ENCODE measurements at places on chromosomes 1 and 21.

DNA sequence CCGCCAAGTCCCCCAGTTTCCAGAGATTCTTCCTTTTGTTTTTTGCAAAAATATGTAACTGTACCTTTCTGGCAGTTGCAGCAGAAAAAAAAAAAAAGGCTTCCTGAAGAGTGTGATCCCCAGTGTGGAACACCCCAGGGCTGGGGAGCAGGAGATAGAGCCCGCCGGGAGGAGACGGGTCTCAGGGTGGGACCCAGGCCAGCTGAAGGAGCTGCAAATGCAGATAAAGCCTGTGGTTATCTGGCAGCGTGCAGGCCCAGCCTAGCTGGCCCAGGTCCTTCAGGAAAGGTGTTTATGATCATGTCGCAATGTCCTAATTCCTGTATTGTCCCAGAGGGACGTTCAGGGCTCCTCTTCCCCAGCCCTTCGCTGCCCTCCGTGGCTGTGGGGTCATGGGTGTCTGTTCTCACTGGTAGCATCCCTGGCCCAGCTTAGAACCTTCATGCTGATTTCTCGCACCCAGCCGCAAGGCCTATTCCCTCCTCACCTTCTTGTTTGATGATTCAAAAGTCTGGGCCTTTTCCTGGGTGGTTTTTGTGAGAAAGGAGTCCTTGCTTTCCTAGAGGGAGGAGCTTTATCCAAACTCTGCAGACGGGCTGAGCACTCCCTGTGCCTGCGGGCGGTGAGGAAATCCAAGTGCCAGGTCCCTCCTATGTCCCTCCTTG lies 26.2 kb downstream of the RNF187 start:
- DNase-seq, result no peak

DNA sequence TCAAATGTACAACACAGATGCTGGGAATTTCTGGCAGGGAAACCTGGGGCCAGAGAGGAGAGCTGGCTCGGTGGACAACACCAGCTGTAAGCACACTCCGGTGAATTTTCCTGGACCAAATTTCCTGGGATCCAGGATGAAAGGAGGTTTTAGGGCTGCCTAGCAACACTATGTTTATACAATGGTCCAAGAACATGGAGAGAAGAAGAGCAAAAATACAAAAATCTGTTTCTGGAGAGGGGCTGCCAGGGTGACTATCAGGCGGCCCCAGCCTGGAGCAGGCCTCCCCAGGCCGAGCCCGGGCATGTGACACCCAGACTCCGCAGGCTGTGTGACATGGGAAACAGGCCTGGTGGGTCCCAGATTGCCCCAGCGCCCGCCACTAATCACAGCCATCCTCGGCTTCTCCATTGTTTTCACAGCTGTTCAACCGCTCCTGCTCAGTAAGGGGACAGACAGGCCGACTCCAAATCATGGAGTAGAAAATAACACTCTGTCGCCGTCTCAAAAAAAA lies 336.0 kb upstream of the NFIA start:
- peak; percentile 13 for DNase-seq

GRCh38 chr1:172255223-172255560 lies 165.3 kb upstream of the C1orf105 start:
- no peak for DNase-seq

DNA sequence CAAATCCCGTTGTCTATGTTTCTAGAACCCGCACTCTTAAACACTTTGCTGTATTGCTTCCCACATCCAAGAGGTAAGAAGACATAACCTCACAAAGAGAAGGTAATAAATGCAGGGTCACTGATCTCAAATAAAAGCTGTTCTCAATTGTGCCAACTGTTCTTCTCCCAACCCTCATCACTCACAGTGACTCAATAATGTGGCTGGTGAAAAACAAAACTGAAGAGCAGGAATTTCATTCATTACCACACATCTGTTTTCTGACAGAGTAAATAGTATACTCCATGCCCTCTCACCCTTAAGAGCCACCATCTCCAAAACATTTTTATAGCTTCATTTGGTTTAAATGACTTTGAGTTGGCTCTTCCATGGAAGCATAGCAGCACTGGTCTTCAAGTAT lies 6.2 kb upstream of the ERICH3 start:
- DNase-seq, result no peak

- DNase-seq, result no peak
These were observed 52.8 kb downstream of the EDN2 start for GRCh38 chr1:41431490-41432350.

- no peak for DNase-seq
These were observed 22.5 kb downstream of the MMEL1 start for GRCh38 chr1:2610036-2610959.

GRCh38 chr1:220681220-220681880 lies 8.8 kb upstream of the C1orf115 start:
- no peak for DNase-seq

- no peak for DNase-seq
These were observed 22.8 kb downstream of the MYOM3 start for GRCh38 chr1:24089027-24089742.

GRCh38 chr1:183571678-183572268 lies 18.5 kb downstream of the NCF2 start:
- no peak for DNase-seq

DNA sequence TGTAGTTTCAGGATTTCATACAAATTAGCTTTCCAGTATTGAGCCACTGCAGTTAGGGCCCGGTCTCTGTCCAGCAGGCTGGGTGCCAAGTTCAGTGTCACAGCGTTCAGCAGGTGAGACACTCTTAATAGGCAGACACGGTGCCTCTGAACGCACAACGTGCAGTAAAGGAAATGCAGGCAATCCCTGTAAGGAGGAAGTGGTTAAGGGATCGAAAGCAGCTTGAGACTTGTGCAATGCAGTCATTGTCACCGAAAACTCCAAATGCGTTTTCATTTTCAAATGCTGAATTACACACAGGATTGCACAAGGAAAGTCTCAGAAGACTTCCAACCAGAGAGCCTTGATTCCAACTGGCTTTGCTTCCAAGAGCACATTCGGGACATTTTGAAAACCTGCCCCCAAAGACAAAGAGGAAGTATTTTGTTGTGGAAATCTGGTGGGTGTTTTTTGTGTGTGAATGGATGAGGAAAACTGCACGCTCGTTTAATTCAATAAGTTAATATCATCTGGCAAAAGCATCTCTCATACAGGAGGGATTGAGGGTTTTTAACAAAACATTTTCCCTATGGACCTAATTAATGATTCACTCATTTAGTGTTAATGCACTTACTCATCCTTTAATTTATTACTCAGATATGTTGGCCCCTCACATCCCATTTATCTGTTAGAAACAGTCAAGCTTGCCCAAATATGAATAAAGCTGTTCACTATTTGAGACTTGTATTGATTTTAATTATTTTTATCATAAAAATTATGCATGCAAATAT lies 61.6 kb downstream of the PTGS2 start:
- DNase-seq, result no peak

GRCh38 chr1:186980400-186980799 lies 151.7 kb downstream of the PLA2G4A start:
- no peak for DNase-seq

GRCh38 chr1:231107600-231108326 lies 54.1 kb upstream of the TRIM67 start:
- no peak for DNase-seq

GRCh38 chr1:77817368-77818209 lies 38.1 kb downstream of the MIGA1 start:
- no peak for DNase-seq

GRCh38 chr1:156177919-156178654 lies 15.8 kb upstream of the SLC25A44 start:
- DNase-seq, result no peak

GRCh38 chr1:43938892-43939587 lies 5.4 kb downstream of the ARTN start:
- DNase-seq, result no peak

DNA sequence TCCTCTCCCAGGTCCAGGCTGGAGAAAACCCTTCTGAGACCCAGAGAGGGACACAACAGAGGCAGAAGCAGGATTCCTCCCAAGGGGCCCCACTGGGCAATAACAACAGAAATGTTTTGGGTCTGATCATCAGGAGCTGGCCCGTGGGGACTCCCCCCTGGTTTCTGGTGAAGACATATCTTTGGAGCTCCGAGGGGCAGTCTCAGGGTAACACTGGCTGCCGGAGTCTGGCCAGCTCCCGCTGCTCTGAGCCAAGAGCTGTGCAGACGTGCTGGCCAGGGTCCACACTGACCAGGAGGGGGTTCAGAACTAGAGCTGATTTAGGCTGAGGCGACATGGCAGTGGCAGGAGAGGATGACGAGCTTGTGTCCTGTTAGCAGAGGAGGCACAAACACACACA lies 13.1 kb downstream of the ECE1 start:
- DNase-seq, result peak; percentile 32

- no peak for DNase-seq
These were observed 12.6 kb downstream of the TRIM11 start for GRCh38 chr1:228393811-228394570.

GRCh38 chr1:66831529-66832239 lies 30.6 kb upstream of the INSL5 start:
- no peak for DNase-seq

GRCh38 chr1:14913482-14914177 lies 239.9 kb upstream of the TMEM51 start:
- DNase-seq, result no peak

DNA sequence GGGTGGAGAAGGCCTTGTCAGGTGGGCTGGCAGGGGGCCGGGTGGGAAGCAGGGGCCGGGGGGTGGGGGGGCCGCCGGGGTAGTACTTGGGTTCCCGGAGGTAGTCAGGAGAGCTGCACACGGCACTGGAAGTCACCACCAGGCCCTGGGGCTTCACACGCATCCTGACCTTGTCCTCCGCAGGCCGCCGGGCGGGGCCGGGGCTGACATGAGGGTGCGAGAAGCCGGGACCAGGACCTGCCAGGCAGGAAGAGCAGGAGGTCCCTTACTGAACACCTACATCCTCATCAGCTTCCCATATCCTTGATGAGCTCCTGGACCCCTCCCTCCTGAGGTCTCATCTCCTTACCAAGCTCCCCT lies 52.0 kb downstream of the AHDC1 start:
- DNase-seq, result no peak

DNA sequence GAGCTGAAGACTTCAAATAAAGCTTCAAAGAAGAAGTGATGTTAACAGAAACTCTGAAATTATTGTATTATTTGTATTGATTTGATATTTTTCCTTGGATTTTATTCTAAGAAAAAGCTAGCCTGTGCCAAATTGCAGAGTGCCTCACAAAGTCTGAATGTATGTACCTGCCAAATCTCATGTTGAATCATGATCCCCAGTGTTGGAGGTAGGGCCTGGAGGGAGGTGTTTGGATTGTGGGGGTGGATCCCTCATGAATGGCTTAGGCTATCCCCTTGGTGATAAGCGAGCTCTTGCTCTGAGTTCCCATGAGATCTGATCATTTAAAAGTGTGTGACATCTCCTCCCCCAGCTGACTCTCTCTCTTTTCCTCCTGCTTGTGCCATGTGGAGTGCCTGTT lies 43.6 kb downstream of the ACKR1 start:
- no peak for DNase-seq

- DNase-seq, result no peak
These were observed 10.7 kb downstream of the MEF2D start for GRCh38 chr1:156489935-156490293.

GRCh38 chr1:73800376-73800775 lies 397.6 kb downstream of the LRRIQ3 start:
- no peak for DNase-seq

- peak; percentile 60 for DNase-seq
These were observed 19.2 kb downstream of the SLC9A1 start for GRCh38 chr1:27135541-27136235.

DNA sequence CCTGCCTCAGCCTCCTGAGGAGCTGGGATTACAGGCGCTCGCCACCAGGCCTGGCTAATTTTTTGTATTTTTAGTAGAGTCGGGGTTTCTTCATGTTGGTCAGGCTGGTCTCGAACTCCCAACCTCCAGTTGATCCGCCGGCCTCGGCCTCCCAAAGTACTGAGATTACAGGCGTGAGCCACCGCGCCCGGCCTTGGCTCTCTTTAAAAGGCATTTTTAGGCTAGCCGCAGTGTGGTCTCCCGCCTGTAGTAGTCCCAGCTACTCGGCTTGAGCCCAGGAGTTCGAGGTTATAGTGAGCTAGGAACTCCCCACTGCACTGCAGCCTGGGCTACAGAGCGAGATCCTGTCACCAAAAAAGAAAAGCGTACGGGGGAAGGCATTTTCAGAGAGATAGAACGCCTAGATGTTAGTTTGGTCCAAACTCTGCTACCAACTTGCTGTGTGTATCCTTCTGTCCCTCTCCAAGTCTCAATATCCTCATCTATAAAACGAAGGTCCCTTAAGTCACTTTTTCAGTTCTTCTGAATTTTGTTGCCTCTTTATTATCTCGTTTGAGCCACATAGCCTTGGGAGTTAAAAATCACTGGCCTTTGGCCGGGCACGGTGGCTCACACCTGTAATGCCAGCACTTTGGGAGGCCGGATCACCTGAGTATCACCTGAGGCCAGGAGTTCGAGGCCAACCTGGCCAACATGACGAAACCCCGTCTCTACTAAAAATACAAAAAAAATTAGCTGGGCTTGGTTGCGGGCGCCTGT lies 734 bp downstream of the MED18 start:
- peak; percentile 60 for DNase-seq

DNA sequence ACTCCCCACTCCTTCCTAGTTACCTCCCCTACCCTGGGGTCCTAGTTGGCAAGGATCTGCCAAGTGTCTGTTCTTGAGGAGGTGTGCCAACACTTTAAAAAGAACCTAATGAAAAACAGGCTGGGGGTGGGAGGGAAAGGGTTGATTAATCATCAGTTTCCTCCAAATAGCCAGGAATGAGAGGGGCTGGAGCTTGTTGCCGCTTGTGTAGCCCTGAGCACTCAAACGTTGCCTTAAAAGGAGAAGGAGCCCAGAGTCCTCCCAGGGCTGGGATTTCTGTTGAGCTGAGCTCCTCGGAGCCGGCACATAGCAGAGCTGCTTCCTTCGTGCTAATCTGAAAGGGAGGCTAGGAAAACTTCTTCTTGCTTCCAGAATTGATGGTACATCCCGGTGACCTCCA lies 15.9 kb downstream of the SHISA4 start:
- DNase-seq, result peak; percentile 50

DNA sequence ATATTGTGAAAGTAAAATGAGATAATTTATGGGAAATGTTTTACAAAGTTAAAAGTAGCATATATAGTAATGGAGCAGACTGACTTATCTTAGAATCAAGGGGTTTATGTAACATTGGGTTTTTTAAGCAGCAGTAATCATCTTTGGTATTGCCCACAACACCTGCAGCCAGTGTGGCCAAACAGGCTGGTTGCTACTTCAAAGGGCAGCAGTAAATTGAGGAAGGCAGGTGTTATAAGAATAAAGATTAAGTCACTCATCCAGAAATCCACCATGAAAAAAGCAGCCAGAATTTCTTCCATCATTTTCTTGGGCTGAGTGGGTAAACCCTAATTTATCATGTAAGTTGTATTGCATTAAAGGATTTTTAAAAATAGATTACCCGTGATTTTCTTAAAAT lies 16.7 kb downstream of the DYNLT5 start:
- DNase-seq, result no peak
